ENCODE measurements at places on chromosomes 7 and 10.

DNA sequence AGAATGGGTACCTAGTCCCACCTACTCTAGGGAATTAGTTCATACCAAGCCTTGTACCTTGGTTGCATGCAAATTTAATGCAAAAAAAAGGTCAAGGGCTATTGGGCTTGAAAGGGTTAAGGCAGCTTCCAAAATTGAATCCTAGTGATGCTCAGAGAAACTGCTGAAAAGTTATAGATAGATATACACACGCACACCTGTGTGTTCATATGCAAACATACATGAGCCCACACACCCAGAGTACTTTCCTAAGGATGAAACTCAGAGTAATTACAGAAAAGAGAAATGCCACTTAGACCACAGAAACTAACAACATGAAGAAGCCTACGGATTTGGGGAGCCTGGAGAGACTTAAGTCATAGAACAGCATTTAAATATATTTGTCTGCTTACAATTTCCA is 1.5 kb downstream of the SLC25A13 start:
- DNase-seq, result no peak

- DNase-seq, result no peak
These were observed 100.3 kb upstream of the C10orf90 start for GRCh38 chr10:126770809-126771208.

DNA sequence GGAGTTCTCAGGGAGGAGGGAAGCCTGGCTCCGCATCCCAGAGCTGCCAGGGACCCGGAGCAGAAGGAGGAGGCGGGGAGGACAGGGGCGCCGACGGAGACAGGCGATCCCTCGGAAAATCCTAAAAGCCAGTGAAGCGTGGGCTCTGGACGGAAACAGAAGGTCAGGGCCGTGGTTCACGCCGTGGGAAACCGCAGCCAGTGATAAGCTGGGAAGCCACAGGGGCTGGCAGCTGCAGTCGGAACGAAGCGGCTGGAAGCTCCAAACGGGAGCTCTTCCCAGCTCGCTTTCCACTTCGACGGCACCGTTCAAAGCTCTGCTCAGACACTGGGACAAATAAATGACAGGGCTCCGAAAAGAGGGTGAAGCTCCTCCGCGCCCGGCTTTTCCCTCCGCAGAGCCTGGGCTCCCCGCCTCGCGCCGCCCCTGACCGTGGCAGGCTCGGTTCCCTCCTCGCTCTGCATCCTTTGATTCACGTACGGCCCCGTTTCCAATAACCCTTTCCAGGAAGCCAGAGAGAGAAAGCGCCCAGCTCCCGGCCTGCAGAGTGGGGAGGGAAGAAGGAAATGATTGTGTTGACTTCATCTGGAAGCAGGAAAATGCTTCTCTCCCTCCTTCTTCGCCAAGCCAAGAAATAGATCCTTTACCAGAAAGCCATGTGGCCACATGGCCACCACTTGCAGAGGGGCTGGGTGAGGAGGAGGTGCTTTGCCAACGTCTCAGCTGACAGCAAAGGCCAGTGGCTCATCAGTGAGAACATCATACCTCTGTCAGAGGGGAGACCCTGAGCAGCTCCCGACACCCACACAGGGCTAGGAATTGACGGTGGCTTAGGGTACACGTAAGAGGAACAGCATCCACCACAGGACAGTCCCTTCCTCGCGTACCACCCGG is 57.4 kb downstream of the ADRB1 start:
- no peak for DNase-seq

GRCh38 chr10:78407966-78408365 is 374.3 kb downstream of the RPS24 start:
- DNase-seq, result no peak

DNA sequence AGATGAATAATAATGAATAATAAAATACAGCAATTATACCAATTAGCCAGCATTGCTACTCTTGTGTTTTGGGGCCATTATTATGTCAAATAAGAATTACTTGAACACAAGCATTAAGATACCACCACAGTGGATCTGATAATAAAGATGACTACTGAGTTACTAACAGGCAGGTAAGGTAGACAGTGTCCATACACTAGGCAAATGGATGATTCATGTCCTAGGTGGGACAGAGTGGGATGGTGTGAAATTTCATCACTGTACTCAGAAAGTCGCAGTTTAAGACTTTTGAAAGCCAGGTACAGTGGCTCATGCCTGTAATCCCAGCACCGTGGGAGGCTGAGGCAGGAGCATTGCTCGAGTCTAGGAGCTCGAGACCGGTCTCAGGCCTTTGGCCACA is 8.7 kb upstream of the UNC5B start:
- no peak for DNase-seq

GRCh38 chr7:114789871-114790311 is 132.0 kb upstream of the MDFIC start:
- DNase-seq, result no peak

GRCh38 chr7:35533902-35534301 is 161.0 kb downstream of the HERPUD2 start:
- DNase-seq, result no peak

- DNase-seq, result no peak
These were observed 12.7 kb downstream of the PTPRE start for GRCh38 chr10:127919418-127920271.

DNA sequence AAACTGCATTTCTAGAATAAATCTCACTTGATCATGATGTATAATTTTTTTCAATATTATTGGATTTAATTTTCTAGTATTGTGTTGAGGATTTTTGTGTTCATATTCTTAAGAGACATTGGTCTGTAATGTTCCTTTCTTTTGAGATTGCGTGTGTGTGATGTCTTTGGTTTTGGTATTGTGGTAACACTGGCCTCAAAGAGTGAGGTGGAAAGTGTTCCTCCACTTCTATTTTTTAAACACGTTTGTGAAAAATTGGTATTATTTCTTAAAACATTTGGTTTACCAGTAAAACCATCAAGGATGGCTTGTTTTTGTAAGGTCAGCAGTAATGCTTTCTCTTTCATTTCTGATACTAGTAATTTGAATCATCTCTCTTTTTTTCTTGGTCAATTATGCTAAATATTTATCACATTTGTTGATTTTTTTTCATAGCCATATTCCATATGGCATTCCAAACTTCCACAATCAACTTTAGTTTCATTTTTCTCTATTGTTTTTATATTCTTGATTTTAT is 290.2 kb upstream of the CDC14C start:
- no peak for DNase-seq

DNA sequence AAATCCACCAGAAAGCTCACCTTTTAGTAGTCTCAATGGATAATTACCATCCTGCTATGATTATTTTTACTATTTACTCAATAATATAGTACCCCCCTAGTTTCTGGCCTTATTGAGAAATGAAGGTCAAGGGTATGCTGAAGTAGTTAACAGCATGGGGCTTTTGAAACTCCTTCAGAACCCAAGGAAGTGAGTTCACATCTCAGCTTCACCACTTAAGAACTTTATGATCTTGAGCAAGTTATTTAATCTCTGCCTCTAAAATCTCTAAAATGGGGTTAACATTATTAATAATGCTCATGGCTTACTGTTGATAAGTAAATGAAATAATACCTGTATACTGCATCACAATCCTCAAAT is 5.8 kb downstream of the MTPN start:
- no peak for DNase-seq

DNA sequence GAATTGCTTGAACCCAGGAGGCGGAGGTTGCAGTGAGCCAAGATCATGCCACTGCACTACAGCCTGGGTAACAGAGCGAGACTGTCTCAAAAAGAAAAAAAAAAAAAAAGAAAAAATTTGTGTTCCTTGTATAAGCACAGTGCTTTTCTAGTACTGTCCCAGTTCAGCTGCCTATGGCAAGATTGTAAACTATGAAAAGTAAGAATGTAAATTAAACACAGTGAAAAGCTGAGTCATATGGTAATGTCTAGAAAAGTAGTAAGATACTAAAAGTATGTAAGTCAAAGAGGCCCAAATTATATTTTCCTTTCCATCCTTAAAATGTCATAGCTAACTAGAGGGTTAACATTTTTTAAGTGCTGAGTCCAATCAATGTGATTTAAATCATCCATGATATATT is 42.8 kb downstream of the RBM20 start:
- no peak for DNase-seq

DNA sequence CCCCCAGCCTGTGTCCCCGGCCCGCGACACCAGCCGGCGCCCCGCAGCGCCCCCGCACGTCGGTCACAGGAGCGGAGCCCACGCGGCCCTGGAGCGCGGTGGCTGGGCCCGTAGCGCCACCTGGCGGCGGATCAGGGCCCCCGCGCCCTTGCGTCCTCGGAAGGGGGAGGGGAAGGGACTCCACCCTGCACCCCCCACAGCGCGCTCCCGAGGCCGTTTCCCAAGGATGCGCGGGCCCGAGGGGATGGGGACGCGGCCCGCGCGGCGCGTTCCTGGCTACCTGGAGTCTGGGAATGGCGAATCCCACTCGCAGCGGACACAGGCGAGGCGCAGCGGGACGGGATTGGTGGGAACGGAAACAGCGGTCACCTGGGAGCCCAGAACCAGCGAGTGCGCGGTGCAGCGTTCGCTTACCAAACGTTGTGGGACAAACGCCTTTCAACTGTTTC is 23.8 kb upstream of the MKI67 start:
- DNase-seq, result peak; percentile 91

DNA sequence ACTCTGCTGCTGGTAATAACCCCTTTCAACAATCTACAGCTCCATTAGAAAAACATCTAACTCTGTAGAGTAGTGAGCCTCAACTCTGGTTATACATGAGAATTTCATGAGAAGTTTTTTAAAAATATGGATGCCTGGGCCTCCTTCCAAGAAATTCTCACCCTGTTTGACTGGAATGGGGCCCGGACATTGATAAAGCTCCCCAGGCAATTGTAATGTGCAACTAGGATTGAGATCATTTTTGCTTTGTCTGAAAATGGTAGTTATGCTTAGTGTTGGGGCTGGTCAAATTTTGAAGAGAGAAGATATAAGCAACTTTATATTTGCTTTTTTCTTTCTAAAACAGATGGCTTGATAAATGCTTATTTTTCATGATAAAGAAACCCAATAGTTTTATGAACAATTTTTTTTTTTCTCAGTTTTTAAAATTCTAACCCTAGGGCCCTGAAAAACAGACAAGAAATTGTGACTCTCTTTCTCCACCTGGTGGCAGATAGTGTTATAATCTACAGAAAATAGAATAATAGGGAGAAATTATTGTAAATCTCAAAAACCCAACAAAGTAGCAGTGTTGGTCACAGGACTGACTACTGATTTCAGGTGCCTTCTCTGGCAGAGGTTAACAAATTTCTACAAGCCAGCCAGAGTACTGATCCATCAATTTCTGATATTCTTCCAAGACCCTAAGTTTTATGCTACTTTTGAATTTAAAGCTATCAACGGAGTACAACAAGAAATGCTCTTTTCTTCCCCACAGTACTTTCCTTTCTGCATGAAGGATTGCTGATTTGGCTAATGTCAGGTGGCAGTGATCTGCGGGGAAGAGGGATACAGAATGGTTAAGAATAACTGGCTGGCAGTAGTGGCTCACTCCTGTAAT is 174.8 kb downstream of the DKK1 start:
- no peak for DNase-seq

GRCh38 chr7:79741684-79742083 is 288.2 kb upstream of the MAGI2 start:
- DNase-seq, result no peak

DNA sequence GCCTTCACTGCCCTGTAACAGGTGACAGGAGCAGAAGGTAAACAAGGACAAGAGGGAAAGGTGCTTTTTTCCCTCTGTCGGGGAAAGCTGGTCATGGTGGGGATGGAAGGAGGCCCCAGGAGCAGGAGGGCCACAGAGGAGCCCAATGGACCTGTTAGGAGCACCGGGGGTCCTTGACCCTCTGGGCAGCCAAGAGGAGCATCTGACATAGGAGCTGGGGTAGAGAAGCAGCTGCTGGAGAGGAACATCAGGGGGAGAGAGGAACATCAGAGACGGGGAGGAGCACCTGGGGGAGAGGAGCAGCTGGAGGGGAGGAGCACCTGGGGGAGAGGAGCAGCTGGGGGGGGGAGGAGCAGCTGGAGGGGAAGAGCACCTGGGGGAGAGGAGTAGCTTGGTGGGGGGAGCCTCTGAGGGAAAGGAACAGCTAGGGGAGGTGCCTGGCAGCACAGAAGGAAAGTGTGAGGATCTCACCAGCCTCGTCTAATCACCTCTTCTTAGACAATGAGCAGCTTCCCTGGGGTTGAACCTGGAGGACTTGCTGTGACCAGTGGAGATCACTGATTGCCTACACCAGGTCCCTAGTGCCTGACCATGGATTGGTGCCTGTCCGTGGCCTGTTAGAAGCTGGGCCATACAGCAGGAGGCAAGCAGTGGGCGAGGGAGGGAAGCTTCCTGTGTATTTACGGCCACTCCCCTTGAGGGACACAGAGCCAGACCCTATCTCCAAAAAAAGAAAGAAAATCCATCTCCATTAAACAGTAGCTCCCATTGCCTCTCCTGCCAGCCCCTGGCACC is 37.6 kb downstream of the JAKMIP3 start:
- DNase-seq, result peak; percentile 20

DNA sequence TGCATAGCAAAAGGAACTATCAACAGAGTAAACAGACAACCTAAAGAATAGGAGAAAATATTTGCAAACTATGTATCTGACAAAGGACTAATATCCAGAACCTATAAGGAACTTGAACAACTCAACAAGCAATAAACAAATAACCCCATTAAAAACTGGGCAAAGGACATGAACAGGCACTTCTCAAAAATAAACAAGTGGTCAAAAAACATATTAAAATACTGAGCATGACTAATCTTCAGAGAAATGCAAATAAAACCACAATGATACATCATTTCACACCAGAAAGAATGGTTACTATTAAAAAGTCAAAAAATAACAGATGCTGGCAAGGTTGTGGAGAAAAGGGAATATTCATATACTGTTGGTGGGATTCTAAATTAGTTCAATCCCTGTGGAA is 17.1 kb downstream of the MAGI2 start:
- no peak for DNase-seq

DNA sequence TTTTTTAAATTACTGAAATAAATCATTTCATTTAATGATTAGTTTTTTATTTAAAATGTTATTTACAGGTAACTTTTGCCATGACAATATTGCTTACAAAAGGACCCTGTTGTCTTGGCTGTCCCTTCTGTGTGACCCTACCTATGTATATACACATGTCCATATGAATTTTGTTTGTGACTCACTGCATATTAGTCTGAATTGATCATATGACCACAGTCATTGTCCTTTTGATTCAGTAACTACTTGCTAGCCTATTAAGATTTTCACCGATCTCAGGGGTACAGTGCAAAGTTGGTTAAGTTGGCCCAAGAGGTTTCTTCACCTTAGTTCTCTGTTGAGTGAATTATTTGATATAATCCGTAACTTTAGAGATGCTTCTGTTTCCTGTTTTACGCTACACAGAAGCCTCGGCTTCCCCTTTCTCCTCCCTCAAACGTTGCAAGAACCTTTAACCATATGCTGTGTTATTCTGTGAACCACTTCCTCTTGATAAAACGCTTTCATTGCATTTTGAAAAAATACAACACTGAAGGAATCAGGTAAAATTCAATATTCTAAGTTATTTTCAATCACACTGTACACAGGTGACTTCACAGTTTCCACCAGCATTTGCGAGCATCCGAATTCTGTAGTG is 43.9 kb downstream of the APBB1IP start:
- DNase-seq, result no peak

- no peak for DNase-seq
These were observed 217.8 kb downstream of the DNAJB6 start for GRCh38 chr7:157554393-157555238.

Measured in stimulated activated effector memory CD8-positive, alpha-beta T cell treated with anti-CD3 and anti-CD28 coated beads, Interleukin-12 subunit alpha, Interleukin-12 subunit beta, amount 100 ng/mL, for 72 hours (primary cell).